Esophagus mucosa (tissue), 1 donor: ENCODE measurements at places on chromosomes 3 and 15. TPM values are rescaled to one million over a fixed set of nuclear protein-coding genes. Genes with fewer than 3 reads are reported as not detected.

DNA sequence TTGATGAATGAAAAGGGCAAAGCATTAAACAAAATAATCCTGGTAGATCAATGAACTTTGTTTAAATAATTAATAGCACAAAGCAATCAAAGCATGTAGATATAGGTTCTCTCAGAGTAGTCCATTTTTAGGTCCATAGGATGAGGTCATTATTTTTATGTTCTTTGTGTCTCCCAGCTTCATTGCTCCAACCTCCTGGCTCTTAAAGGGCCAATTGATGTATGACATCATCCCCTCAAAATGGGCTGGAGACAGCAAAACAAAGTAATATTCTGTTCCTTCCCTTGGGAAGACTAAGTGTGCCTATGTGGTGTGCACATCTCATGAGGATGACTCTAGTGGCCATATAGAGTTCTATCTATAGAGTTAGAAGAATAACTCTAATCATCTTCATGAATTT is 49.5 kb downstream of the HMG20A start:
- no peak for ATAC-seq

The SAXO2 gene
- total RNA-seq: 0.80 TPM

DNA sequence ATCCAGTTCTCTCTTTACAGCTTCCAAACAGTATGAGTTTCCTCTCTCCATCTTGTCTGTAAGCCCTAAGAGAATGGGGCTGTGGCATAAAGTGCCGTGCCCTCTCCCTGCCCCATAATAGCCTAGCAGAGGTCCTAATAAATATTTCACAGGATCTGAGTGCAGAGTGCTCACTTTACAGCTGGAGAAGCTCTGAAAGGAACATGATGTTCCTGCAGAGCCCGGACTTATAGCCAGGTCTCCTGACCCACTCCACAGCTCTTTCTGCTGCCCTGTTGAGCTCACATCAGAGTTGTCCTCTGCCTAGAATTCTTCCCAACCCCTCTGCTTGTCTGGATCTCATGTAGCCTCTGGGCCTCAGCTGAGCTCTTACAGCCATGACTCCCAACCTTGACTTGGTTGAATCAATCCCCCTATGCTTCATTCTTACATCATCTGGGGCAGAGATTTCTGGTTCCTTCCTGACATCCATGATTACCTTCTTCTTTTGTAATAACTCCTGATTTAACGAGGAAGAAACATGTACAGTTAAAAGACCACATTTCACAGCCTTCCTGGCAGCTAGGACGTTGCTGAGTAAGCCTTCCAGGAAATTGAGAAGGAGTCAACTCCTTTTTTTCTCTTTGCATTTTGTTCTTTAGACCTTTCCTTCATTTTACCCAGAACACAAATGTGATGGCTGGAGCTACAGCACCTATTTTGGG is 135.3 kb downstream of the RPLP1 start:
- no peak for ATAC-seq

DNA sequence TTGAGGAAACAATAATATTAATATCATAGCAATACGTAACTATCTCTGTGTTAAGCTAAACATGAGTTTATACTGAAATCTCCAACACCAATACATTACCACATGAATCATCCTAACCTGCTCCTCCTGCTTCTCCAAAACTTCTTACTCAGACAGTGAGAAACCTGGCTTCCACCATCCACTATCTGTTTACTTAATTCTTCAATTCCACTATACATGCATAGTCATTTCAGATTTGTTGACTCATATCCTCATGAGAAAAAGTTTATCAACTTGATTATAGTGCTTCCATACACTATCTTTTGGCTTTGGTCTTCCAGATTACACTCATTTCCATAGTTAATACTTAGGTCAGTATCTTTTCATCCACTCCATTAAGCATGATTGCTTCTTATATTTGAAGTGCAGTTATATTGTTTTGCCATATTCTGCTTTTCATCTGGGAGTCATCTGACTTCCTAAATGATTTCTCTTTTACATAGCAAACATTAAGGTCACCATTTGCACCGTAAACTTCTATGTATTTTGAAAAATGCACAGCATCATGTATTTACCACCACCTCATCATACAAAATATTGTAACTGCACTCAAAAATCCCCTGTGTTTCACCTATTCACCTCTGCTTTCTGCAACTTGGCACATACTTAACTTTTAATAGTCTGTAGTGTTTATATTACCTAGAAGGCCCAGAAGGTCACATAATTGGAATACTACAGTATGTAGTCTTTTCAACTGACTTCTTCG is 970.6 kb downstream of the DIPK2A start:
- ATAC-seq: peak; percentile 86

DNA sequence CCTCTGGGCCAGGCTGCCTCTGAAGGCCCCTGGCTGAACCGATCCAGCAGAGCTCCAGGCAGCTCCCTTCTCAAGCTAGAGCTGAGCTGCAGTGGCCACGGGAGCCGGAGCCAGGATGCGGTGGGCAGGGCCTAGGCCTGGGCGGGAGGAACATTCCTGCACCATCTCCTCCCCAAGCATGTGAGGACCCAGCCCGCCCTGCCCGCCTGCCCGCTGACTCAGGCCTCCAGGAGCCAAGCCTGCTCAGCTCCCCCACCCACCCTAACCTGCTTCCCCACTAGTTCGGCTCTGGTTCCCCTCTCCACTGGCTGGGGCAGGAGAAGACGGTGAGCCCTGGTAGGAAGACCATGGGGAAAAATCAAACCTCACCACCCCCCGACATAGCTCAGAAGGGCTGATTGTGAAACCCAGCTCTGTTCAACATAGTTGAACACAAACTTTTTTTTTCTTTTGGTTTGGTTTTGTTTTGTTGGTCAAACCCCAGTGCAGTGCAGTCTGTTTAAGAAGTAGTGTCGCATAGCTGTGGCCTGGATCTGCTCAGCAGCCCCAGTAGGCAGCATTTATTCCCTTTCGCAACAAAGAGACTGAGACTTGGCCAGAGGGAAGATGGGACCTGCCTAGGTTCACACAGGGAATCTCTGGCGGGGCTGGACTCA is 13.5 kb downstream of the SNX33 start:
- ATAC-seq: peak; percentile 85

DNA sequence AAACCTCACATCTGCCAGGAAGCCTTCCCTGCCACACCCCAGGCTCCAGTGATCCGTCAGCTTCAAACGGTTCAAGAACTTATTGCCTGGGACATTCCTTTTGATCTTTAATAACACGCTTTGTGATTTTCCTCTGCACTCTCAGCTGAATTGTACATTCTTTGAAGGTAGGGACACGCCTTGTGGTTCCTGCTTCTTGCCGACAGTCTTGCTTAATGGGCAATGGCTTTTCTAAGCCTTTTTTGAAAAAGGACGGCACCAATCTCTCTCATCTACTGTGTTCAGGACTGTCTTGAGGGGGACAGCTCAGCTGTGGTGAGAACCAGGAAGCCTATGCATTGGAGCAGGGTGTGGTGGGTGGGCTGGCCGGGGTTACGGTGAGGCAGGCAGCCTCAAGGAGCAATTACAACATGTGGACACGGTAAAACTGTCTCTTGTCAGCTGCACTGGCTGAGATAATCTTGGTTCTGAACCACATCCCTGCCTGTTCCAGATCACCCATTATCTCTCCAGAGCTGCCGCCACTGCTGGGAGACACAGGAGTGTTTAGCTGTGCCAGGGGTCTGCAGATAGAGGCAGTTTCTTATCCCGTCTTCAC is 46.0 kb upstream of the GLCE start:
- ATAC-seq: peak; percentile 77

- no peak for ATAC-seq
Measured at GRCh38 chr3:171908731-171909130, 65.6 kb downstream of the TMEM212 start.

- peak; percentile 93 for ATAC-seq
Measured at GRCh38 chr3:101936419-101937356, 87.4 kb downstream of the NFKBIZ start.

DNA sequence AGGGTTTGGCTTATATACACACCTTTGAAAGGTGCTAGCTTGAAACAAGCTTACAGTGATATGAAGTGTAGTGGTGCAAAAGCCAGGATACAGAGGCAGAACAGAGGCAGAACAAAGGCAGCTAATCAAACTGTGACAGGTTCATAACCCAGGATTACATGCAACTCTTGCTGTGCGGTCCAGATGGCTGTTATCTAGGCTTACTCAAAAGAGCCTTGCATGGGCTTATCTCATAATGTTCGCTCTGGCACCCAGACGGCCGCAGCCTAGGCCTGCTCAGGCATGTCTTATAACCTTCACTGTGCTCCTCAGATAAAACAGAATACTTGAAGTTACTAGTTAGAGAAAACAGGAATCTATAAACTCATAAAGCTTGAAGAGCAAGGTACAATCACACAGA is 22.8 kb upstream of the NOX5 start:
- ATAC-seq: peak; percentile 52

DNA sequence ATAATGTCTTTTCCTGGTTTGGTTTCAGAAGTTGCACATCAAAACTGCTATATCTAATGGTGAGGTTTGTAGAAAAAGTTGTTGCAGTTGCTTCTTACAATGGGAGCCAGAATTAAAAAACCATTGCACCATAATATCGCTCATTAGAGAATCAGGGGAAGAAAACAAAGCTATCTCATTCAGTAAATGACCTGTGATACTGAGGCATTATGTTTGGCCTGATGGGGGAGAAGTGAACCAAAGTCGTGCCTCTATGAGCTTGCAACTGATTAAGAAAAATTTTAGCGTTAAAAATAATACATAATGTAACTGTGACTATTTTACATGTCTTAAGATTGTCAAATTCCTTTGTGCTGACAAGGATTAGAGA is 60.2 kb upstream of the ARHGEF26 start:
- ATAC-seq: no peak

DNA sequence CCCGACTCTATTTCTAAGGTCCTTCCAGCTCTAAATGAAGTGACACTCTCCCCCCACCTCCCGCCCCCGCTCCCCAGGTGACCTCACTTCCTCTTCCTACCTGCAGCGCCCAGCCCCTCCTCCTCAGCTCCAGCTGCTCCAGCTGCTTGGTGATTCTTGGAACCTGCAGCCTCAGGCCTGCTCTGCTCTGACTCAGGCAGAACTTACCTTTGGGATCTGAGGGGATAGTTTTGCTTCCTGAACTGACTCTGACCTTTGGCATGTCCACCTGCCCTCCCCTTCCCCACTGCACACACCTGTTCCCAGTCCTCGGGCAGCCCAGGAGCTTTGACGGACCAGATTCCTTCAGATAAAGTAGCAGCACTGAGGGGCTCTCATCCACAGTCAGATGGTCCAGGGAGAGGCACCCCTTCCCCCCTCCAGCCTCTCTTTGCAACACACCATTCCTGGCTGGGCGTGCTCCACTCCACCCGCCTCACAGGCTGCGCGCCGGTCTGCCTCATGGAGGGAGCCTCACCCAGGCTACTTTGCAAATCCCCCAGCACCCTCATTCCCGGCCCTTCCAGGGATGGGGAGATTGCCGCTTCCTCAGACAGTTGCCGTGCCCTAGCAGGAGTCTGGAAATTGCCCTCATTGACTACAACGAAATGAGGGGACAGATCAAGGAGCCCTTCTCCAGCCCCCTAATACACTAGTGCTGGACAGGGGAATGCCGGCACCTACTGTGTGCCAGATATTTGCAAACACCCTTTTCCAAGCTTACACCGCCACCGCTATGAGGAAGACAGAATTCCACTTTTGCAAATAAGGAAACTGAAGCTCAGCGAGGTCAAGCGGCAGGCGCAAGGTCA is 692 bp upstream of the C15orf39 start:
- ATAC-seq: peak; percentile 54

The GYG1 gene
- 24.4 TPM for total RNA-seq
